ENCODE measurements at places on chromosomes 4 and X.

GRCh38 chr4:118730683-118731082 lies 45.5 kb downstream of the METTL14 start:
- no peak for DNase-seq

- DNase-seq, result no peak
These were observed 34.3 kb downstream of the NYX start for GRCh38 chrX:41481264-41482109.

DNA sequence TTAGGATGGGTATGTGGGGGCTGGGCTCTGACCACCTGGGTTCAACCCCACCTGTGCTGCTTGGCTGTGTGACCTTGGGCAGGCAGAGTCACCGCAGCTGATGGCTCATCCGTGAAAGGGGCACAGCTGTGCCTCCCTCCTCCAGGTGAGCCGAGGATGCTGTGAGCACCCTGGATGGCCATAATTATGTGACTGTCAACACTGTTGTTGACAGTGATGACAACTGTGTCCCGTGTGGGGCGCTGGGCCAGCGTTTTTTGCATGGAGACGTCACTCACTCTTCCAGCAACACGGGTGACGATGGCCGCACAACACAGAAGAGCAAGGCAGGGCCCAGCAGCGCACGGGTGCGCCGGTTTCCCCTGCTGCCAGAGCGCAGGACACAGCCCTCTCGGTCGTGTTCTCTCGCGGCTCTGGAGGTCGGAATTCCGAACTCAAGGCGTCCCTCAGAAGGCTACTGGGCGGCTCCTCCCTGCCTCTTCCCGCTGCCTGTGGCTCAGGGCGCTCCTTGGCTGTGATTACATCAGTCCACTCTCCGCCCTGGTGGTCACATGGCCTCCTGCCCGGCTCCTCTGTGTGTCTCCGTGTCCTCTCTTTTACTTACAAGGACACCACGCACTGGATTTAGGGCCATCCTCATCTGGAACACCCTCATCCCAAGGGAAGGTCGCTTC lies 1.3 kb downstream of the SH3TC1 start:
- no peak for DNase-seq

DNA sequence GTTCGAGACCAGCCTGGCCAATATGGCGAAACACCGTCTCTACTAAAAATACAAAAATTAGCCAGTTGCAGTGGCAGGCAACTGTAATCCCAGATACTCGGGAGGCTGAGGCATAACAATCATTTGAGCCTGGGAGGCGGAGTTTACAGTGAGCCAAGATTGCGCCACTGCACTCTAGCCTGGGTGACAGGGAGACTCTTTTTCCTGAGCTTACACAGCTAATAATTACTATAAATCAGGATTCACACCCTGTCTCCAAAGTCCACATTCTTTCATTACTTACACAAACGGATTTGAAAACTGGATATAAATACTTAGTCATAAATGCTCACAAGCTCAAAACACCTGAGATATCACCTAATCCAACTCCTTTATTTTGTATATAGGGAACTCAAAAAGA lies 151.6 kb downstream of the LRBA start:
- DNase-seq, result no peak

DNA sequence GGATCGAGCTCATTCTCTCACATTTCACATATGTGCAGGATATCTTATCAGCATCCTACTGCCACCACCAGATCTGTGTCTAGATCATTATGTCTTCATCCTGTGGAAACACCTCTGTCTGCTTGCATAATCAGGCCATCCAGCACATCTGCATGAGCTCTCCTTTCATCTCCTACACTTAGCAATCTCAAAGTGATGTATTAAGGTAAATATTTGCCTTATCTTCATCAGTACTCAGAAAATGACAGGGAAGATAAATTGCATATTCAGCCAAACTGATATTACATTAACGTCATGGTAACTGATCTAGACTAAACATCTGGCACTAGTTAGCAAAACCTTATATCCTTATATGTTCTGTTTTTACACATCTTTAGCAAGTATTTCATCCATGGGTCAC lies 207.3 kb upstream of the PABPC4L start:
- no peak for DNase-seq

GRCh38 chr4:153292897-153293741 lies 51.4 kb upstream of the MND1 start:
- no peak for DNase-seq

DNA sequence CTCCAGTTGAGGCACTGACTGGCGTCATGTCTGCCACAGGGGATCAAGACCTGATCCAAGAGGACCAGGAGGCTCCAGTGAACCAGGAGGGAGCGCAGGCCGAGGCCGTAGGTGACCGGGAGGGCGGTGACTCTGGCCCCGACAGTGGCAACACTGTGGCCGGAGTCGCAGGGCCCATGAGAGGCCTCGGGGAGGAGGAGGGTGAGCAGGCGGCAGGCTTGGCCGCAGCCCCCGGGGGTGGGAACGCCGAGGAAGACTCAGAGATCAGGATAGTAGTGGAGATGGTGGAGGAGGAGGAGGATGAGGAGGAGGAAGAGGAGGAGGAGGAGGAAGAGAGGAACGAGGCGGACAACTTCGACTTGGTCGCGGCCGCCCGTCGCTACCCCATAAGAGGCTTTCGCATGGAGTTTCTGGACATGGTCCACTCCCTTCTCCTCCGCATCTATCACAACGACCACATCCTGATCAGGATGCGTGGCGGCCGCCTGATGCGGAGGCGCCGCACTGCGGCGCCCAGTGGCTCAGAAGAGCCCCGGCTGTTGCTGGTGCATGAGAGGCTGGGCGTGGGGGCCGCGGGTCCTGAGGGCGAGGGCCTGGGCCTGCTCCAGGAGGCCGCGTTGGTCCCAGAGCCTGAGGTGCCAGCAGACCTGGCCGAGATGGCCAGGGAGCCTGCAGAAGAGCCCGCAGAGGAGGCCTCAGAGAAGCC lies 560 bp downstream of the CT47C1 start:
- no peak for DNase-seq

DNA sequence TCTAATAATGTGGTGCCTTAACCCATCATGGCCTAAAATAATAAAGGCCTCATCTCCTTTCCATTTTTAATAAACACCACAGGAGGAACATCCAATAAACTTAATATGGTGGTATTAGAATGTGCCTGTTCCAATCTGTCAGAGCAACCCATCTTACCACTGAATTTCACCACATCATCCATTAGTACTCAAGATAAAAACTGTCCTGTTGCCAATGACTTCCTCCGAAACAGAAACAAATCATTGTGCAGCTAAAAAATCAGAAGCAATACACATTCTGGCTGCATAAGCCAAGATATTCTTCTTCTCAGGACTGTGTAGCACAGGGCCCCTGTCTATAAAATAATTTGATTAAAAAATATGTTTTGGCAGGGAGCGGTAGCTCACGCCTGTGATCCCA lies 18.5 kb downstream of the TLR10 start:
- no peak for DNase-seq

DNA sequence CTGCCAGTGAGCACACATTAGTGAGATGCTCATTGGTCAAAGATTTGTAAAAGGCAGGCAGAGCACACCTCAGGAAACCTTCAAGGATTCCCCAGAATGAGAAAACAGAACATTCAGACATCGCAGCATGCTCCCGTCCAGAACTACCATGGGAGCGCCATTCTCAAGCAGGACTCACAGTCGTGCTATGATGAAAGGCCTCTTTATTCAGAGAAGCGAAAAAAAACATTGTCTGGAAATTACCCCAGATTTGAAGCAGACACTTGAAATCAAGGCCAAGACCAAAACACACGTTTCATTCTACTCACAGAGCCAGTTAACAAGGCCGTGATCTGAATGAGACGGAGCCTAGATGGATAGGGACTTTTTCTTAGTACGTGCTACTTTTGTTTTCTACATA lies 961.8 kb upstream of the TENM3 start:
- DNase-seq, result peak; percentile 41

DNA sequence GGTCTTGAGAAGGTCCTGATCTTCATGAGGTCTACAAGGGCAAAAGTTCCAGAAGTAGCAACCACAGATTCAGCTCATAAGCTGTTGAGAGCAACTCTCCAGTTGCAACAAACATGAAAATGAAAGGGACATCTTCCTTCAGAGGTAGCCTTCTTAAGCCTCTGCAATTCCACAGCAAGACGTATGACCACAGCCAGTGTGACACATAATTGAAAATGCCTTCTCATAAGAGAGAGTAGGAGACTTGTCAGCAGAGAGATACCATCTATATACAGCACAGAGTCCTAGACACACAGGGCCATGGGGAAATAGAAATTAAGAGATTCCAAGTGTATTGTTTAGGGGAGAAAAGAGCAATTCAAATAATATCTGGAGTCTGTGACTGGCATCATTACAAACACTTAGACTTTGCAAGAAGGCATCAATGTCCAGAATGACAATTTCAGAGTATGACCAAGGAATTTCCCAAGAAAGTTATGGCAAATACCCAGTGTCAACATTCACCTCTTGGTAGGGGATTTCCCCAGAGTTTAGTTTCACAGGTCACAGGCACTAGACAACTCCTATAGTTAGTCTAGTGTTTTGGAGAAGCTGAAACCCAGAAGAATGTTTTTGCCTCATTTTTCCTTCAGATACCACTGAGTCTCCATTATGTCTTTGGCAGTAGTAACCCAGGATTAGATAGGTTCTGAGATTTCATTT lies 340.3 kb downstream of the ZNF674 start:
- DNase-seq, result no peak

GRCh38 chr4:159126716-159127115 lies 23.8 kb downstream of the RAPGEF2 start:
- DNase-seq, result no peak

DNA sequence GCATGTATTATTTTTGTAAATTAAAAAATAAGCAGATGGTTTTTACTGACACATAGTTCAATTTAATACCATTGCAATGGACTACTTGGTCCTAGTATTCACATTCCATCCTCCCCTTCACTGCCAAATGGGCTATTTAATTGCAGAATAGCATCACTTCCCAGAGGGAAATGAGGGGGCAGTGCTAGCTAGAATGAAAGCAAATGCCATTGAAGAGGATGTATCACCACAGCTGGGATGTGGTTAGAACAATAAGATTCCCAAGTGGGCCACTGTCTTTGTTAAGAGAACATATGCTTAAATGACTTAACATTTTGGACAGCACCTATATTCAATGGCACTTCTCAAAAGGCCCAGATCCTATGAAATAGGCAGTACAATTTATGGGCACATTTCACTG lies 224.7 kb downstream of the RBMX2 start:
- no peak for DNase-seq

- DNase-seq, result no peak
These were observed 25.2 kb upstream of the GK start for GRCh38 chrX:30627818-30628652.

DNA sequence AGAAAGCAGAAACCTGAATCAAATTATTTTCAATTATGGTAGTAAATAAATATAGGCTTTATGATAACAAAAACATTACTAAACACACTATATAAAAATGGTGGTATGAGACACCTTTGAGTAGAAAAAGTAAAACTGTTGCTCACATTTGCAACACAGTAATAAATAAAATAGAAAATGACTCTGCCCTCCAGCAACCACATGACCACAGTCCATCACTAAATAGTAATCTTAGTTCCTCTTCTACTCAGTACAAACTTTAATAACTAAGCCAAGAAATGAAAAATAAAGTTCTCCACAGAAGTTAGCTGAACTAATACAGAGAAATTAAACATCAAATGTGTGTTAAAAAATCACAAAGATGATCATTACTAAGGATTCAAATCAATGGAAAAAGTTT lies 108.5 kb downstream of the ADGRA3 start:
- no peak for DNase-seq

DNA sequence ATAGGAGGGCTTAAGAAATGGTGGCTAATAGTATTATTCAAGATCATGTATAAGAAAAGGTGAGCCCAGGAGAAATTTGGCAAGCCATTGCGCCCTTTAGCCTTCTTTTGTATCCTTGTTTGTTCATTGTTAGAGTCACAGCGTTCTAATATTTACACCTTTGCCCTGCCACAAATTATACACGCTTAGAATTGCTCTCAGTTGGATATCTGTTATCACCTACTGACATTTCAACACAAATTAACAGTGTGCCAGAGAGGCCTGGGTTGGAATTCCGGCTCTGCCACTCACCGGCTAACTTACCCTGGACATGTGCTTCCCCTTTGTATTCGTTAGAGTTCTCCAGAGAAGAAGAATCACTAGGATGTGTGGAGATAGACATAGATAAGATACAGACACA lies 148.7 kb upstream of the KIT start:
- no peak for DNase-seq

- DNase-seq, result no peak
These were observed 49.5 kb downstream of the GK start for GRCh38 chrX:30702736-30703135.

DNA sequence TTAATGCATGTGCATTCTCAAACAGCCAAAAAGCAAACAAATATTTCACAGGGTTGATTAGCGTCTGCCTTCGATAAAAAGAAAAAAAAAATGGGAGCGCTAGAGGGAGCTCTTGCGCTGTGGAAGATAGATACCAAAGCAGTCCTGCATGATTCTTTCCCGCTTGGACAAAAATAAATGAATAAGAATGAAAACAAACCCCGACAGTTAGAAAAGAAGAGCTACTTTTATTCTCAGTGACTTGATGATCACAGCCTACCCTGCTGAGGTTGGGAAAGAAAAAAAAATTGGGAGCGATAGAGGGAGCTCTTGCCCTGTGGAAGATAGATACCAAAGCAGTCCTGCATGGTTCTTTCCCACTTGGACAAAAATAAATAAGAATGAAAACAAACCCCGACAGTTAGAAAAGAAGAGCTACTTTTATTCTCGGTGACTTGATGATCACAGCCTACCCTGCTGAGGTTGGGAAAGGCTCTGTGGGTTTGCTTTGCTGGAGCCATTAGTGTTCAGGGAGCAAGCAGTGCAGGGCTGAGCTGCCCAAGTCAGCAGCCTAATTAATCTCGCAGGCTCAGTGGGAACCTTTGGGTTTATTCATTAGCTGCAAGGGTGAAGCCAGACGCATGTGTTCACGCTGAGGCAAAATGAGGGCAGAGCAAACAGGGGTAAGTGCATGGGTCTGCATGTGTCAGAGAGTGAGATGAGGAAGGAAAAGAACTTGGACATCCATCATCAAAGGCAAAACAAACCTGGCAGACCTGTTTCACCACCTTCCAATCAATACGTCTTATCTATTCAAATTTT lies 249.3 kb upstream of the PRKX start:
- DNase-seq, result peak; percentile 86

GRCh38 chr4:9937078-9937477 lies 84.2 kb downstream of the SLC2A9 start:
- no peak for DNase-seq

- DNase-seq, result no peak
These were observed 658 bp downstream of the ATP6AP2 start for GRCh38 chrX:40581336-40581920.

GRCh38 chr4:8478801-8479744 lies 38.5 kb downstream of the TRMT44 start:
- DNase-seq, result no peak

GRCh38 chr4:129926936-129927335 lies 831.0 kb downstream of the C4orf33 start:
- DNase-seq, result peak; percentile 78

Data from spinal cord (tissue), 10 donors.